ENCODE measurements at places on chromosomes 16 and 17.

DNA sequence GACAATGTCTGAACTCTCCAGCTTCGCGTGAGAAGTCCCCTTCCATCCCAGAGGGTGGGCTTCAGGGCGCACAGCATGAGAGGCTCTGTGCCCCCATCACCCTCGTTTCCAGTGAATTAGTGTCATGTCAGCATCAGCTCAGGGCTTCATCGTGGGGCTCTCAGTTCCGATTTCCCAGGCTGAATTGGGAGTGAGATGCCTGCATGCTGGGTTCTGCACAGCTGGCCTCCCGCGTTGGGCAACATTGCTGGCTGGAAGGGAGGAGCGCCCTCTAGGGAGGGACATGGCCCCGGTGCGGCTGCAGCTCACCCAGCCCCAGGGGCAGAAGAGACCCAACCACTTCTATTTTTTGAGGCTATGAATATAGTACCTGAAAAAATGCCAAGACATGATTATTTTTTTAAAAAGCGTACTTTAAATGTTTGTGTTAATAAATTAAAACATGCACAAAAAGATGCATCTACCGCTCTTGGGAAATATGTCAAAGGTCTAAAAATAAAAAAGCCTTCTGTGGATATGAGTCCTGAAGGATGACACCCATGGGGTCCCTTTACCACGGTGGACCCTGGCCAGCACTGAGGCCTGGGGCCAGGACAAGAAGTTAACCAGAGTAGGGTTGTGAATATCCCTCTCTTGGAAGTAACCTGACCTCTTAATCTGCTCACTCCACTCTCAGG lies 10.5 kb upstream of the ITGAD start:
- DNase-seq = no peak

GRCh38 chr17:77160875-77161530 lies 20.2 kb downstream of the SEC14L1 start:
- DNase-seq = no peak

- DNase-seq = no peak
Observed at GRCh38 chr16:14007450-14007849, 63.7 kb upstream of the MRTFB start.

DNA sequence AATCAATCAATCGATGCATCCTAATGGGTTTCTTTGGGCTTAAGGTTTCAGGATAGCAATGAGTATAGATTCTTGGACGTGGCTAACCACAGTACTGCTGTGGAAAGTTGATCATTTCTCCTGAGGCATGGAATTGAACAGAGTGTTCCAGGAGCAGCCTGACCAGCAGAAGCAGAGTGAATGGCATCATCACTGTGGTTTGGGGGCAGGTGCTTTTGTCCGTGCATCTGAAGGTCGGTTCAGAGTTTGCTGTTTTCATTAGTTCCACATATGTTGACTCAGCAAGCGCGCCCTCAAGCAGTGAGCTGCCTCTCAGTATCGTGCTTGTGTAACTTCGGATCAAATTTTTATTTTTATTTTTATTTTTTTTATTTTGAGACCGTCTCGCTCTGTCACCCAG lies 24.9 kb downstream of the KIAA0513 start:
- no peak for DNase-seq

GRCh38 chr17:79667746-79668145 lies 56.9 kb upstream of the RBFOX3 start:
- no peak for DNase-seq

DNA sequence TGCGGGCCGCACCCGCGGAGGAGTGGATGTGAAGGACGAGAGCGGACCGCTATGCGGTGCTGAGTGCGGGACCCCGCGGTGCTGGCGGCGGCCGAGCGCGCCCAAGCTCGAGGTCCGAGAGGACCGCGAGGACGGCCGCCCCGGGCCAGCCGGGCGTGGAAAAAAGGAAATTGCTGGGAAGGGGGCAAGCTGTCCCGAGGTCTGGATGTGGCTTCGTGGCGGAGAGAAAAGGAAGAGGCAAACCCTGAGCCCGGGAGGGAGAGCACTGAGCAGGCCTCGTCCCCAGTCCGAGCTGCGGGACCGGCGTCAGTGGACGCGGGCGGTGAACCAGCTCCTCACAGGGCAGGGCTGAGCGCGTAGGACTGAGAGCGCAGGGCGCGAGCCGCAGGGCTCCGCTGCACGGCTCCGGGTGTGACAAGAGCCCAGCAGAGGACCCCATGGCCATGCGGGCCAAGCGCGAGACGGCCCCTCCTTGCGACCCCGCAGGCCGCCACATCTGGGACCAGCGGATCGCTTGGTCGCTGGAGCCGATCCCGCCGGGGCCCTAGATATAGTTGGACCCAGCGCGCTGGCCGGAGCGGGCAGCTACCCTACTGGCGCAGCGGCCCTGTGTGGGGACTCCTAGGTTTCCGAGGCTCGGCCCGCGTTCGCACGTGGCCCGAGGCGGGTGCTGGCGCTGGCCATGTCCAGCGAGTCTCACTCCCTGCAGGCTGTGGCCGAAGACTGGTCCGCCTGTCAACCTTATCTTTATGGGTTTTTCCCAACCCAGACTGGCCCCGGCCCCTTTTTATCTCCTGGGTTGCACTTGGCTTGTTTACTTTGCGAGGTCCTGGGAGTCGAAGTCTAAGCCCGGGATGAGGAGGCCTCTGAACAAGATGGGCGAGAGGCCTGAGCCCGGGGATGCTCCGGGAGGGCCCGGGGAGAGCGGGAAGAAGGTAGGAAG lies 2.4 kb downstream of the TBX4 start:
- no peak for DNase-seq

- DNase-seq = peak; percentile 38
Observed at GRCh38 chr16:70454222-70455034, at the start of gene FCSK. FCSK (plus strand) TSS chr16:70454595; CDS start chr16:70463191, 8,596 bp downstream.

DNA sequence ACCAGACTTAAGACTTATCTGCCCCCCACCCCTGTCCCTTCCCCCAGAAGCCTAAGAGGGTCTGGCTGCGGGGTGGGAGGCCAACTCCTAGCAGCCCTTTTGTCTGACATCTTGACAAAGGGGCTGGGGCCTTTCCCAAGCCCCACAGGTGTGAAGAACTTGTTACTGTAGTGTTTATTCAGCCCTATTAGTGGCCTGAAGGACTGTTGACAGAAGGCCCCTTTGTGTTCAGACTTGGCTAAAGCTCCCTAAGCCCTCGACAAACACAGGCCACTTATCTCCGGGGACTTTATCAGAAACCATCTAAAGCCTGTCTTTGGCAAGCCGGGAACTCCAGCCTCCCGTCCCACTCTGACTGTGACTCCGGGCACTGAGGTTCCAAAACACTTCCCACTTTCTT lies 129.8 kb downstream of the NTN1 start:
- DNase-seq = no peak

GRCh38 chr17:47873200-47874090 lies 22.5 kb upstream of the SP6 start:
- no peak for DNase-seq

DNA sequence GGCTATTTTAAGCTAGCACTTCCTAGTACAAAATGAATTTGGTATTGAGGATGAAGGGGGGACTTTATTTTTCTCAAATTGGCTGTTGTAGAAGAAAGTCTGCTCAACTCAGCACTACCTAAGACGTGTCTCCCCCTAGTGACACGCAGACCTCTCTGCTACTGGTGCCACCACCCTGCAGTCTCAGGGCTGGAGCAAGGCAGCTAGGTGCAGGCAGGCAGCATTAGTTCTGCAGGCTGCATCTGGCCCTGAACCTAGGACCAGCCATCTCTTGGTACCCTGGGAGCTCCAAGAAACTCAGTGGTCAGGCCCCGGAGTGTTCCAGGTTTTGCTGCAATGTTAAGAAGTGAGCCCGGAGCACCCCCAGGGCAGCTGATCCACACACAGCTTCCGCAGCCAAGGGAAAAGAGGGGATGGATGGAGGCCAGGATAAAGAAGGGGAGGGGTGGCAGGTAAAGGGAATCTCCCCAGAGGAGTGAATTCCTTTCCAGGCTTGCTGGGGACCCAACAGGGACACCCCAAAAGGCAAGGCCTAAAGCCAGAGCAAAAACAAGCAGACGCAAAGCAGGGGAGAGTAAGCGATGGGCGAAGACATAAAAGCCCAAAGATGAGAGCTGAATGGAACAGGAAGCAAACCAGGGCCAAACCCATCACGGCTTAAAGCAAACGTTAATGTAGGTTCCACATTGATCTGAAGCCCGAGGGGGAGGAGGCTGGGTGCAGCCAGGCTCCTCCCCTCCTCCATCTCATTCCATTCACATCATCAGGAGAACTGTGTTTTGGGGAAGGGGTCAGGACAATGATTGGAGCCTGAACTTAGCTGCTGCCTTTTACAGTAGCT lies 200.5 kb downstream of the ZFHX3 start:
- no peak for DNase-seq

DNA sequence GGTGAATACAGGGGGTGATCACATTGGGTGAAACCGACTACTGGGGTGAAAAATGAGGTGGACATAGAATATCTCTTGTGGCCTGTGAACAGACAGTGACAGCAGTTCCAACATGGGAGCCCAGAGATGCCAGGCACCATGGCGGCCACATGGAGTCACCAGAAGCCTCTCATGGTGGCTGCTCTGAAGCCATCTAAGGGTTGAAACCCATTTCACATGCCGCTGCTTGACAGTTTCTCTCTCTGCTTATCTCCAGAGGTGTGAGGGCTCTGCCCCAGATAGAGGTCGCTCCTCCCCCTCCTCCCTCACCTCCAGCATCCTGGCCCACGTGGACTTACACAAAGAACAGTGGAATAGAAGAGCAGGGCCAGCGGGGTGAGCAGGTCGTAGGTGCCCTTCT lies 37.9 kb upstream of the PIK3R6 start:
- DNase-seq = no peak

GRCh38 chr16:89094252-89094879 lies 714 bp downstream of the ACSF3 start:
- no peak for DNase-seq

All from T-helper 22 cell (primary cell).